CD8-positive, alpha-beta memory T cell (primary cell): ENCODE measurements at places on chromosomes 4 and X.

DNA sequence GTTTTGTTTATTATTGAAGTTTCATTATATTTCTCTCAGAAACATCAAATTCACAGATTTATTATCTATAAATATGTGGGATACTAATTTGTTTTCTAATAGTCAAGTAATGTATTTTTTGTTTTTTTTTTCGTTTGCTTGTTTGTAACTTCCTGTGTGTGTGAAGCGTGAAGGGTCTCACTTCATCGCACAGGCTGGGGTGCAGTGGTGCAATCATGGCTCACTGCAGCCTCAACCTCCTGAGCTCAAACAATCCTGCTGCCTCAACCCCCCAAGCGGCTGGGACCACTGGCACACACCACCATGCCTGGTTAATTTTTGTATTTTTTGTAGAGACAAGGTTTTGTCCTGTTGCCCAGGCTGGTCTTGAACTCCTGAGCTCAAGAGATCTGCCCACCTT lies 55.1 kb downstream of the SH3RF1 start:
- H3K4me1 ChIP-seq = no peaks in the 10 kb centered on the region
- H3K4me3 ChIP-seq = no peak overlapping the region
- H3K27me3 ChIP-seq = no peaks in the 10 kb centered on the region
- no peak overlapping the region for H3K27ac ChIP-seq
- H3K36me3 ChIP-seq = no peaks in the 10 kb centered on the region

GRCh38 chrX:40852586-40852985 lies 117.2 kb upstream of the MED14 start:
- H3K36me3 ChIP-seq = no peaks in the 10 kb centered on the region
- no peaks in the 10 kb centered on the region for H3K27me3 ChIP-seq
- H3K4me1 ChIP-seq = no peaks in the 10 kb centered on the region
- no peak overlapping the region for H3K27ac ChIP-seq
- DNase-seq = no peak

DNA sequence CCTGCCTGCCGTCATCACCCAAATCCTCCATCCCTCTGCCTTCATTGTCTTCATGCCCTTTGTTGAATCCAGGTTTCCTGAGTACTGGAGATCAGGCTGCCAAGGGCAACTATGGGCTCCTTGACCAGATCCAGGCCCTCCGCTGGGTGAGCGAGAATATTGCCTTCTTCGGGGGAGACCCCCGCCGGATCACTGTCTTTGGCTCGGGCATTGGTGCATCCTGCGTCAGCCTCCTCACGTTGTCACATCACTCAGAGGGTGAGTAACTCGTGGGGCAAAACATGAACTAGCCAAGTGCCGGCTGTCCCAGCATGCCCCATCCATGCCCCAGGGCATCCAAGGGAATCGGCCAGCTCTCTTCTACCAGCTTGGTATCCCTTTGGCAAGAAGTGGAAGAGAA lies 19.4 kb downstream of the NLGN3 start:
- H3K36me3 ChIP-seq = no peaks in the 10 kb centered on the region
- no peak overlapping the region for H3K4me3 ChIP-seq
- no peaks in the 10 kb centered on the region for H3K27me3 ChIP-seq
- H3K4me1 ChIP-seq = no peaks in the 10 kb centered on the region
- no peak overlapping the region for H3K27ac ChIP-seq
- DNase-seq = no peak

DNA sequence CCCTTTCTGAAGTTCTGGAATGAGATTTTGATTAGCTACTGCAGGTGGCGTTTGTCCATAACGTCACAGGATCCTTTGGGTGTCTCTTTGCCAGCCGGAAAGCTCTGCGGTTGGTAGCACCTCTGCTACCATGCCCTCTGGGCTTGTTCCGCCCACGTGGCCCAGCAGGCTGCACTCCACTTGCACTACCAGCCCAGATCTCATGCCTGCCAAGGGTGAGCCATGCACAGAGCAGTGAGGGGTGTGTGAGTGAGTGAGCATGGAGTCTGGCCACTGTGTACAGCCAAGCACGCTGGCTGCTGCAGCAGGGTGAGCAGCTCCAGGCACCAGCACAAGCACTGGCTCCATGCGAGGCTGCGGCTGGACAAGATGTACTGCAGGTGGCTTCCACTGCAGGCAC lies 6.6 kb upstream of the HNRNPD start:
- H3K4me1 ChIP-seq = peaks cover 13% of the 10 kb centered on the region
- no peaks in the 10 kb centered on the region for H3K27me3 ChIP-seq
- H3K27ac ChIP-seq = no peak overlapping the region
- no peak overlapping the region for H3K4me3 ChIP-seq
- H3K36me3 ChIP-seq = no peaks in the 10 kb centered on the region
